ENCODE measurements at places on chromosomes 1 and 21.

DNA sequence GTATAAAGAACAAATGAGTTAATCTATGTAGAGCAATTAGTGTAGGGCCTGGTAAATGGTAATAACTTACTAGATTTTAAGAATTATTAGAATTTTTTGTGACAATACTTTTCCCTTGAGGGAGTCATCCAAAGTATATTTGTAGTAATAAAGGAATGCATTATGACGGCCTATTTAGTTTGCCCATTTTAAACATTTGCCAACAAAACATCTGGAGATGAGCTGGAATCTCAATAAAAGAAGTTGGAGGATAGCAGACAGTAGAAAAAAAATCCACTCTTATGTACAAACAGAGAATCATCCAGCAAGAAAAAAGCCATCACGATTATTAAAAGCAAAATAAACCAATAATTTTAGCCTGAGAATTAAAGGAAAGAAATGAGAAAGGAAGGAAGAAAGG, 567.3 kb upstream of the ADAMTS5 start:
- no peak for DNase-seq

DNA sequence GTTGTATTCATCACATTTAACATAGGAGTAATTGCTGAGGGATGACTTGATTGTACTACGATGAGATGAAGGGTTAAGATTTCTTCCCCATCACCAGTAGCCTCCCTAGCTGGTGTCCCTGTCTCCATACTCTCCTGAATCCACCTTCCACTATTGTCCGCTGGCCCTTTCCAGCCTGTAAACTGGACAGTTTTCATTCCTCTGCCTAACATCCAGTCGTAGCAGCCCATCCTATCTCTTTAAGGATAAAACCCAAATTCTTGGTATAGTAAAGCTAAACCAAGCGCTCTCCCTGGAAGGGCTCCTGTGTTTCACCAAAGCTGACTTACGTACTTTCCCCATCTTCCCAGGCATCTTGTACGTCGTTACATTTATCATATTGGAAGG, 670 bp downstream of the COX20 start:
- no peak for DNase-seq

GRCh38 chr1:194347200-194347599, 1160.8 kb upstream of the B3GALT2 start:
- no peak for DNase-seq

DNA sequence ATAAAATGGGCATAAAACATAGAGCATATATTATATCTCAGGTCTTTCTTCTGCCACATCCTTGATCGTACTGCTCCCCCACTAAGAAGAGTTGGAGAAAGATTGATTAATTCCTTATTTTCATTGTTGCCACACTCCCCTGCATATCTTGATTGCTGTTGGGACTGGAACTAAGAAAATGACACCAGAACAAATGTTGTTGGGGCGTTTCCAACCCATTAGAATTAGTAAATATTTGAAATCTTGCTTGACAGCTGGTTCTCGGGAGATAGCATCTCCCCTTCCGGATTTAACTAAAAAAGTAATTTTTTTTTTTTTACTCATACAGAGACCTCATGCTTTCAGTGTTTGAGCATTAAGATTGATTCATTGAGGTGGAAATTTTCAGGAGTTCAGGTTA, 493.0 kb upstream of the PLXNA2 start:
- no peak for DNase-seq

- DNase-seq = no peak
Measured at GRCh38 chr1:157142765-157143423, 4.7 kb upstream of the ETV3 start.

DNA sequence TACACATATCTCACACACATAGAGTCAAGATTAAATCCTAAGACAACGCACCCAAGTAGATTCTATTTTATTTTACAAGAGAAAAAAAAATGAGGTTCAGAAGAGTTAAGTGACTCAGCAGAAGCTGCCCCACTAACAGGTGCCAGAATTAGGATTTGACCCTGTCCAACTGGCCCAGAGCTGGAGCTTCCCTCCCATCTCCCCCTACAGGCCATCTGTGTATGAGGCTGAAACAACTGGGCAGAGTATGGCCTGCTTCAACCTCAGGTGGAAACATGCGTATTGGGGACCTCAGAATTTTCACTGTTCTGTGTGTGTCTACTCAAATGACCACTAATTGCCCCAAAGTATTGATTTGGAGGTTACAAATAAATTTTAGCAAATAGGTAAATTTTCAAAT, 29.9 kb downstream of the PSMG1 start:
- DNase-seq = no peak
